ENCODE measurements at places on chromosomes 13 and 19.

DNA sequence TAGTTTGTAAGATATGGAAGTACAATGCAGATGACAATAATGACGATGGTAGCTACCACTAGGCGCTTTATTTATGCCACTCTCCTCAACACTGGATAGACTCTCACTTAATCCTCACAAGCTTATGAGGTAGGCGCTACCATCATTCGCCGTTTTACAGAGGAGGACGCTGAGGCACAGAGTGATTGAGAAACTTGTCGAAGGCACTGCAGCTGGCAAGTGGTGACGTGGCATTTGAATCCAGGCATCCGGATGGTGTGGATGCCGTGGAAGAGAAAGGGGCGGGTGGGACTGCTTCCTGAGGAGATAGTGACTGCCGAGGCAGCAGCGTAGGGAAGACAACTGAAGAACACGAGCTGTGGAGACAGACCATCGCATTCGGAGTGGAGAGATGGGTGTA lies 1.3 kb upstream of the RPS9 start:
- DNase-seq: no peak

DNA sequence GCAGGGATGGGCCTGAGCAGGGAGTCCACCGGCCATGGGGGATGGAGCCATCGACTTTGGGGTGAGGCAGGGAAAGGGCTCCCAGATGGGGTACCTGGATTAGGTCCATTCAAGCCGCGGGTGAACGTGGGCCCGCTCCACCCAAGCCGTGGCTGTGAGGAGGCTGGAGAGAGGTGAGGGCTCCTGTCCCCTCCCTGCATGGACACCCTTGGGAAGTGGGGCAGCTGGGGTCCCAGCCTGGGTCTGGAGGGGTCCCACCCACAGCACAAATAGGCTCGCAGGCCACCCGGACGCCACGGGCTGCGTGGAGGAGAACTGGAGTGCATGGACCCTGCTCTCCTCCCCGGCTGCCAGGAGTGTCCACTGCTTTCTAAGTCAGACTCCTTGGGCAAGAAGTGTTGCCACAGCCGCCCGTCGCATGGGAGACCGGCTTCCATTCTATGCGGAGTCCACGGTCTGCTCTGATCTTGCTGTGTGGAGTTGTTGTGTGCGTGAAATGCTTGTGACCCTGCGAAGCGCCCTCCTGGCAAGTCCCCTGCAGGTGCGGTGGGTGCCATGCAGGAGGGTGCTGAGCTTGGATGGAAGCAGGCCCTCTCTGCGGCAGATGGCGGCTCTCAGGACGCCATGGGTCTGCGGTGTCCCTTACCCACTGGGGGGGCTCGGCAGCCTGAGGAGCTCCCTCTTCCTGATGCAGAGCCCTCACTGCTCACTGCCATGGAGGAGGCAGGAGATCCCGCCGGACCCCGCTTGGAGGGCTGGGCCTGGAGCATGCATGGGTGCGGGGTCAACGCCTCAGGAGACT lies 2.0 kb downstream of the DAZAP1 start:
- no peak for DNase-seq

- DNase-seq: no peak
These were observed 735.2 kb downstream of the LIG4 start for GRCh38 chr13:107480130-107480529.

DNA sequence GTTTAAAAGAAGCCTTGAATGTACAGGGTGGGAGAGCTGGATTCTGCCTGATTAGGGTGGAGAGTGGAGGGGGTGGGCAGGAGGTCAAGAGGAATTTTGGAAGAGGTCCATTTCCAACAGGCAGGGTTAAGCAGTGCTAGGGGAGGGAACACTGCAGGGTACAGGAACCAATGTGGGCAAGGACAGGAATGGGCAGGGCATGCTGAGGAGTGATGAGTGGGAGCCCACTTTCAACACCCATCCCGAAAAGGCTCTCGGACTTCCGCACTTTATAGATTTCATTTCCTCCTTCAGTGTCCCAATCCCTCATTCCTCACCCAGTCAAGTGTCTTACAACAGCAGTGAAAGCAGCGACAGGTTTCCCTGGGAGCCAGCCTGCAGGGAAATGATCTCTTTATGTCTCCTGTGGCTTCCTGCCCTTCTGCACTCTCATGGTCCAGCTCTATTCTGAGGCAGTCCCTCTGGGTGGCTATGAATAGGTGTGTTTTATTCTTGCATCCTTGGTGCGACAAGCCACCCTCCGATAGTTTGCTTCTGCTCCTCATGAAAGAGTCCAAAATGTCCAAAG lies 50.5 kb upstream of the ZNF507 start:
- no peak for DNase-seq

DNA sequence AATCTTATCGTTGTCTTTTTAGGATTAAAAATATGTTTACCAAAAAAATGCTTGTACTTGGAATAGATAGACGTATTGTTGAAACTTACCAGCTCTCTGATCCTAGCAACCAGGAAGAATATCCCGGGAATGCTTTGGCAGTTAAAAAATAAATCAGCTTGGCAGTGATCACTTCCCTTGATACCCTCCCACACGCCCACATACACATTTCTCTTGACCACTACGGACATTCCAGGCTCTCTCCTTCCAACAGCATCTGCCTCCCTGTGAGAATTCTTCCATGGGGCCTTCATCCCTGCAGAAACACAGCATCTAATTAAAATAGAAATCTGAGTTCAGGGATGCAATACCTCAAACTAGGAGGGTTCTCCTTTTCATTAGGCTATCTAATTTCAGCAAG lies 57.9 kb downstream of the THSD1 start:
- peak; percentile 12 for DNase-seq

- DNase-seq: no peak
These were observed 15.2 kb downstream of the ACTN4 start for GRCh38 chr19:38662537-38663155.

DNA sequence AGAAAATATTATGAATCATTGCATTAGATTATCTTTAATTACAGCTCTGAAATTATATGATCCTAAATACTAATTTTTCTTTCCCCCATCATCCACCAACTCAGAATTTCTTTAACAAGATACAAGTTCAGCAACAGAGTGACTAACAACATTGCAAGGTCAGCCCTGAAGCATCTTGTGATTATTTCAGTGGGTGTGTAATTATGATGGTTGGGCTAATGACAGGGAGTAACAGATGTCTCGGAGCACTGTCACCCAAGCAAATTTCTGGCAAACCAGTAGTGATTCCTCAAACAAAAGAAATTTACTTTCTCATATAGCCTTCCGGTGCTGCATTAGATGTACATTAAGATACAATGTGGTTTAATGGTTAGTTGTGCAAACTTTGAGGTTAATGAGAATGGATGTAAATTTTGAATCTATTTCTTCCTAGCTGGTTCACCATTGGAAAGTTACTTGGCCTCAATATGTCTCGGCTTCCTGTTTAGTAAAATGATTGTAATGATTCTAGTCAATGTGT lies 238.9 kb downstream of the ITGBL1 start:
- no peak for DNase-seq

DNA sequence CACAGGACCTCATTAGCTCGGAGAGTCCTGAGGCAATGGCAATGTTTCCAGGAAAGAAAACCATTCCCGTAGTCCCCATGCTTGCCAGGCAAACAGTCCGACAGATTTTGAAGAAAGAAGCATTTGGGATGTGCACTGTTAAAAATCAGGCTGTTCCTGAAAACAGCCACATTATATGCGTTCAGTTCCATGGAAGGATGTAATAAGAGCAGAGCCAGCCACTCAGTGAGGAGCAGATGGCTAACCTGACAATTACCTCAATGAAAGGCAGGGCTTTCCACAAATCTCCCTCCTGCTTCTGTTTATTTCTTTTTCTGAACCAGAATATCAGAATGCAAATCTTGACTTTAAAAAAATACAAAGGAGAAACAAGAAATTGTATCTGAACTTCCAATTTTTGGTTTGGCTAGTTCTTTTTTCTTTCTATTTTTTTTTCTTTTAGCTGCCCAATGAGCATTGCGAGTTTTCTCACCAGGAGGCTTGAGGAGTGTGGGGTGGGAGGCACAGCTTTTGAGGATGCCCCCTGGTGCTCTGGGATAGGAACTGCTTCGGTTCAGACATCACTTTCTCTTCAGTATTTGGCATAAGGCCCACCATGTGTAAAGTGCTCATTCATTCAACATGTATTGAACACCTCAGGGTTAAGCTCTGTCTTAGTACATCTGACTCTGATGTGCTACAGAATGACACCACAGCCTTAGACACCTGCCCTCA lies 124.2 kb downstream of the TBC1D4 start:
- peak; percentile 33 for DNase-seq

GRCh38 chr19:51607077-51607476 lies 23.1 kb downstream of the SIGLEC5 start:
- DNase-seq: no peak

DNA sequence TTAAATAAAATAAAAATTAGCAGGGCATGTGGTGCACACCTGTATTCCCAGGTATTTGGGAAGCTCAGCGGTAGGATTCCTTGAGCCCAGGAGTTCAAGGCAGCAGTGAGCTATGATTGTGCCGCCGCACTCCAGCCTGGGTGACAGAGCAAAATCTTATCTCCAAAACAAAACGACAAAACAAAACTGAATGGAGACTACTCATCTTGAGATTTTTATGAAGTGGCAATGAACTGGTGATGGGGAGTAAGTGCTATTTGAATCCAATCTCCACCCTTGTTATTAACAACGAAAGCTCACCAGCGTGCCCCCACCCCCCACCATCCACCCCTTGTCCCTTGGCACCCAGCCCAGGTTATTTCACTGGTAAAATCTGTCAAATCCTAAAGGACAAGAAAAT lies 45.2 kb upstream of the URI1 start:
- DNase-seq: no peak

DNA sequence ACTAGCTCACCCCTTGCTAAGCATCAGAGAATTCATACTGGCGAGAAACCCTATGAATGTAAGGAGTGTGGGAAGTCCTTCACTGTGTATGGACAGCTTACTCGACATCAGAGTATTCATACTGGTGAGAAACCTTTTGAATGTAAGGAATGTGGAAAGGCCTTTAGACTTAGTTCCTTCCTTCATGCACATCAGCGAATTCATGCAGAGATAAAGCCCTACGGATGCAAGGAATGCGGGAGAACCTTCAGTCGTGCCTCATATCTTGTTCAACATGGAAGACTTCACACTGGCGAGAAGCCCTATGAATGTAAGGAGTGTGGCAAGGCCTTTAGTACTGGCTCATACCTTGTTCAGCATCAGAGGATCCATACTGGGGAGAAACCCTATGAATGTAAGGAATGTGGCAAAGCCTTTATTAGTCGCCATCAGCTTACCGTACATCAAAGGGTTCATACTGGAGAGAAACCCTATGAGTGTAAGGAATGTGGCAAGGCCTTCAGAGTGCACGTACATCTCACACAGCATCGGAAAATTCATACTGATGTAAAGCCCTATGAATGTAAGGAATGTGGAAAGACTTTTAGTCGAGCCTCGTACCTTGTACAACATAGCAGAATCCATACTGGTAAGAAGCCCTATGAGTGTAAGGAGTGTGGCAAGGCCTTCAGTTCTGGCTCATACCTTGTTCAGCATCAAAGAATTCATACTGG lies 17.3 kb downstream of the ZNF30 start:
- DNase-seq: no peak

DNA sequence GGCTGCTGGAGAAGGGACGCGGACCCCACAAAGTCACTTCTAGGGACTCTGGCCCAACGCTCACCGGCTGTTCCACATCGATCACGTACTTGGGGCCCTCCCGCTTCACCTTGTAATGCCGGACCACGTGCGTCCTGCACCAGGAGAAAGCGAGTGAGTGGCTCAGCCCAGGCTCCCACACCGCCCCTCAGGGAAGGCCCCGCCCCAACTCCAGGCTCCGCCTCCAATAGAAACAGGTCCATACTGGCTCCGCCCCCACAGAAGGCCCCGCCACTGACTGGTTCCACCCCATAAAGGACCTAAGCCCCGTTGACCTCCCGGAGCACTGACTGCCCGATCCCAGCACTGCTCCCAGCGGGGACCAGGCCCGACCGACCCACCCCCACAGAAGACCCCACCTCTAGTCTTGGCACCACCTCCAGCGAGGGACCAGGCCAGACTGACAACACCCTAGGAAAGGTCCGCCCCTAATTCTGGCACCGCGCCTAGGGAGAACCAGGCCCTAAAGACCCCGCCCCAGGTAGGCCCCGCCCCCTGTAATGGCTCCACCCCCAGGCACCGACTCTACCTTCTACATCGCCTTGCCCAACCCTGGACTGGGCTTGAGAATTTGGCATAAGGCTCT lies 11.3 kb downstream of the STAP2 start:
- peak; percentile 92 for DNase-seq

DNA sequence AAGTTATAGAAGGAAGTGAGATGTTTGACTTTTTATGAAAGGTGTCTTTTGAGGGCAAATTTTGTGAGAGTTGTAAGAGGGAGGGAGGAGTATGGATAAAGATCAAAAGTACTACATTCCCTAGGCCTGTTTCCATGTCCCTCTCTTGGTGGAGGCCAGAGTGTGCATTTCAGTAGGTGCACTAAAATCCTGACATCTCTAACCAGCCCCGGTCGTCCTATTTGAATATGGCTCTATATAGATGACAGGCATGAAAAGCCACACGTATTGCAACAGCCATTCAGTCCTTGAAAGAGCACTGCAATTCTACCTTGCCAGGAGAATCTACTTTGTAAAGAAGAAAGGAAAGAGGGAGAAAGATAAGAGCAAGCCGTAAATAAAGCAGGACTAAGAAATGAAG lies 510.1 kb downstream of the IRS2 start:
- DNase-seq: no peak

- DNase-seq: no peak
These were observed 4.8 kb upstream of the SERP2 start for GRCh38 chr13:44368599-44369368.

DNA sequence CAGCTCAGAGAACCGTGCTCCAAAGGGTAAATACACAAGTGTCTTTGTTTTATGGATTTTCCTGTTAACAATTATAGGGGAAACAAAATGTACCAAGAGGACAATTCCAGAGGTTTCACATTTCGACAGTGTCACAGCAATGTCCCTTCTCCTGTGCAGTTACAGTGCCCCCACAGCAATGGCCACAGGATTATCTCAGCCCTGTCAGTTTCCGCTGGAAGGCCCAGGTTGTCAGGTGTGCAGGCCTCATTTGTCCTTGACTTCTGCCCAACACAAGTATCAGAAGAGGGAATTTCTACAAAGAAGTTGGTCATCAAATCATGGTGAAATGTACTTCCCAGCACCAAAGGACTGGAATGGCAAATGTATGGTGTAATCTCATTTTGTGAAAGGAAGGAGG lies 11.2 kb upstream of the N4BP2L2 start:
- DNase-seq: no peak

DNA sequence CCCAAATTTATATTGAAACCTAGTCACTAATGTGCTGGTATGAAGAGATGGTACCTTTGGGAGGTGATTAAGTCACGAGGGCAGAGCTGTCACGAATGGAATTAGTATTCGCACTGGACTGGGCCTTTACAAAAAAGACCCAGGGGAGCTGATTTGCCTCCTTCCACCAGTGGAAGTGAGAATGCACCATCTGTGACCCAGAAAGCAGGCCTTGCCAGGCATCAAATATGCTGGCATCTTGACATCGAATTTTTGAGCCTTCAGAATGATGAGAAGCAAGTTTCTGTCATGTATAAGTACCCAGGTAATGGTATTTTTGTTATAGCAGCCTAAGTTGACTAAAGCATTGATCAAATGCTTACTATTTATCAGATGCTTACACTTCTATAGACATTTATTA lies 373.6 kb downstream of the FGF14 start:
- no peak for DNase-seq

GRCh38 chr19:6288737-6289136 lies 9.0 kb upstream of the MLLT1 start:
- DNase-seq: no peak

All from nephron progenitor cell (in vitro differentiated cells).